ENCODE measurements at places on chromosomes 4 and X. TPM values are rescaled to one million over a fixed set of nuclear protein-coding genes. Genes with fewer than 3 reads are reported as not detected.
A peak's percentile ranks its signal among the peaks of the same experiment; 100 is the strongest.

Gene SYTL4
- total RNA-seq = not detected

Gene MAP7D2
- total RNA-seq = 0.22 TPM

Gene UGT2B17
- not detected for total RNA-seq

Gene GAGE12F
- total RNA-seq = not detected

Gene IL1RAPL2
- not detected for total RNA-seq

Gene HDX
- total RNA-seq = 1.1 TPM

DNA sequence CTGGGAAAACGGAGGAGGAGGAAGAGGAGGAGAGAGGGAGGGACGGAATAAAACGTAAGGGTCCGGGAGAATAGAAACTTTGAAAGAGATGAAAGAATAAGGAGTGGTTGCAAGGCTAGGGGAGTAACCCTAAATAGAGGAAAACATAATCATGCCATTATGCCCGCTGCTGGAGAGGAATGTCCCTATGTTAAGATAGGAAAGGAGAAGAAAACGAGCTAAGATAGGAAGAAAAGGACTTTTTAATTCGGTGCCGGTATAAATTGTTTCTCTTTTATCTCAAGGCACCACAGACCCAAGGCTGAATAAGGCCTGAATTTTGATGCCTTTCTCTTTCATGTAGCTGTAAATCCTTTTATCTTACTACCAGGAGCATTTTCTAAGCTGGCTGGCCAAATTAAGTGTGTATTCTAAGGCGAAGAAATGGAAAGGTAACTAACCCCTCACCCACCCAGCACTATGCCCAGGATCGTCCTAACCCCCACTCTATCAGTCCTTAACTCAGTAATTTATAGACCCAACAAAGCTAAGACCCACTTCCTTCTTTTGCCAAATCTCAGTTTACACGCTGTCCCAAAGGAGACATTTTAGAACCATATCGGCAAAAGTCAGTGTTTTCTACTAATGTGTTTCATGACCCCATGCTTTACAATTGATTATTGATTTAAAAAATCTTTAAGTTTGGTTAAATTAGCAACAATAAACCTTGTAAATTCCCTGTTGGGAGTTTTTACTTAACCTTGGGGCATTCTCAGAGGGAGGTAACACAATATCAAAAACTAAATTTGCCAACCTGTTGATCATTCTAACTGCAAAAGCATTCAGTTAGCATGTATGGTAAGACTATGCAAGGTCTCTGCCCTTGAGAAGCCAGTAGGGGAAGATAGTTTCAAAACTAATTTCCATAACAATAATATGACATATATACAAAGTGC, 1.1 kb upstream of the CUL4B start:
- peaks cover 5% of the 10 kb centered on the region for H3K36me3 ChIP-seq
- H3K4me1 ChIP-seq = peaks cover 19% of the 10 kb centered on the region
- no peaks in the 10 kb centered on the region for H3K27me3 ChIP-seq

- H3K4me3 ChIP-seq = peak overlapping the region; percentile 98
- peak; percentile 79 for DNase-seq
- peak overlapping the region; percentile 99 for H3K27ac ChIP-seq
- H3K36me3 ChIP-seq = peaks cover 16% of the 10 kb centered on the region
- peaks cover 36% of the 10 kb centered on the region for H3K4me1 ChIP-seq
Observed at GRCh38 chr4:139083607-139083955, 68.0 kb downstream of the NOCT start.

GRCh38 chr4:141179474-141180373, 41.0 kb upstream of the ZNF330 start:
- H3K36me3 ChIP-seq = no peaks in the 10 kb centered on the region
- H3K27me3 ChIP-seq = peaks cover 12% of the 10 kb centered on the region
- no peaks in the 10 kb centered on the region for H3K4me1 ChIP-seq
- no peak overlapping the region for H3K4me3 ChIP-seq
- H3K27ac ChIP-seq = no peak overlapping the region

- H3K27ac ChIP-seq = peak overlapping the region; percentile 64
- peaks cover 24% of the 10 kb centered on the region for H3K4me1 ChIP-seq
- DNase-seq = peak; percentile 44
Observed at GRCh38 chr4:15182600-15183220, 180.4 kb downstream of the CPEB2 start.

DNA sequence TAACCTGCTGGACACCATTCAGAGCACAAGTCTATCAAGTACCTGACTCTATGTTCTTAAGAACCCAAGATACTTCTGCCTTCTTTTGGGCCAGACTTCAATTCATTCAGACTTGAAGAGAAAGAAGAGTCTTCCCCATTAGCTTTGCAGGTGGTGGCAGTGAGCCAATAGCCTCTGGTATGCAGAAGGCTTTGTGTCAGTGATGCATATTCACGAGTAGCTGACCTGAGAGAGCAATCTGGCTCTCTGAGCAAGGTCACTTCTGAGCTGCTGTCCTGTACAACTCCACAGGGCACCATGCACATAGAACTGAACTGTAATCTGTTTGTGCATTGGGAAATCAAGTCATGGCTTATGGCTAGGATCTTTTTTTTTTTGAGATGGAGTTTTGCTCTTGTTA, 39.9 kb upstream of the SPINK2 start:
- no peak for DNase-seq
- H3K4me3 ChIP-seq = no peak overlapping the region
- H3K36me3 ChIP-seq = no peaks in the 10 kb centered on the region
- peaks cover 9% of the 10 kb centered on the region for H3K27me3 ChIP-seq

- no peak overlapping the region for H3K4me3 ChIP-seq
- H3K27ac ChIP-seq = no peak overlapping the region
- DNase-seq = no peak
- H3K27me3 ChIP-seq = no peaks in the 10 kb centered on the region
- no peaks in the 10 kb centered on the region for H3K36me3 ChIP-seq
Observed at GRCh38 chr4:175509320-175509719, 302.7 kb downstream of the GPM6A start.

DNA sequence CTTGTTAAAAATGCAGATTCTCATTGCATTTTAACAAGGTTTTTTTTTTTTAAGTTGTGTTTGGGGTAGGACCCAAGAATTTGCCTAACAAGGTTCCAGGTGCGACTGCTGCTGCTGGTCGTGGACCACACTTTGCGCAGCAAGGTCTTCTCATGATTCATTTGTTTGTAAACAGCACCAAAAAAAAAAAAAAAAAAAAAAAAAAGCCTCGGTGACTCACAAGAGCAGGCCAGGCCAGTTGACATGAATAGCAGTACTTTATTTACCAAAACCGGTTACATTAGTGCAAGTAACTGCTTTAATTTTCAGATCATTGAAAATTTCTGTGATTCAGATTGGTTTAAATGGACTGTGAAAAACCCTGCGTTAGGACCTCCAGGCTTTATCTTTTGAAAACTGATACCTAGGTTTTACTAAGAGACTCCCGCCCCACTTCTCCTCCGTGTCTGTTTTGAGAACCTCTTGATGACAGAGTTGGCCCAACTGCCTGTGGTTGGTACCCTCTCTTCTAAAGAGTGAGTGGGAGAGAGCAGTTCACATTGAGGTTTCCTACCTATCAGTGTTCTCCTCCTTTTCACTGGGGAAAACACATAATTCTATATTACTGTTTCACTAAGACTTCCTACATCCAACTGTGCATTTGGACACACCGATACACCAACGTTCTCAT, 86.2 kb downstream of the PHEX start:
- DNase-seq = no peak
- no peaks in the 10 kb centered on the region for H3K27me3 ChIP-seq
- H3K4me1 ChIP-seq = no peaks in the 10 kb centered on the region
- no peak overlapping the region for H3K4me3 ChIP-seq
- H3K36me3 ChIP-seq = no peaks in the 10 kb centered on the region
- H3K27ac ChIP-seq = no peak overlapping the region

GRCh38 chr4:24330172-24330571, 254.2 kb downstream of the DHX15 start:
- H3K4me3 ChIP-seq = no peak overlapping the region
- DNase-seq = no peak
- H3K27ac ChIP-seq = no peak overlapping the region
- H3K27me3 ChIP-seq = no peaks in the 10 kb centered on the region

GRCh38 chr4:1414831-1415680, 8.8 kb upstream of the NKX1-1 start:
- no peaks in the 10 kb centered on the region for H3K4me1 ChIP-seq
- H3K27ac ChIP-seq = no peak overlapping the region
- peaks cover 56% of the 10 kb centered on the region for H3K27me3 ChIP-seq
- DNase-seq = no peak

Data from activated CD4-positive, alpha-beta memory T cell treated with anti-CD3 and anti-CD28 coated beads for 36 hours (primary cell).